Spleen (tissue), 13 donors: ENCODE measurements at places on chromosomes 12 and 14.

DNA sequence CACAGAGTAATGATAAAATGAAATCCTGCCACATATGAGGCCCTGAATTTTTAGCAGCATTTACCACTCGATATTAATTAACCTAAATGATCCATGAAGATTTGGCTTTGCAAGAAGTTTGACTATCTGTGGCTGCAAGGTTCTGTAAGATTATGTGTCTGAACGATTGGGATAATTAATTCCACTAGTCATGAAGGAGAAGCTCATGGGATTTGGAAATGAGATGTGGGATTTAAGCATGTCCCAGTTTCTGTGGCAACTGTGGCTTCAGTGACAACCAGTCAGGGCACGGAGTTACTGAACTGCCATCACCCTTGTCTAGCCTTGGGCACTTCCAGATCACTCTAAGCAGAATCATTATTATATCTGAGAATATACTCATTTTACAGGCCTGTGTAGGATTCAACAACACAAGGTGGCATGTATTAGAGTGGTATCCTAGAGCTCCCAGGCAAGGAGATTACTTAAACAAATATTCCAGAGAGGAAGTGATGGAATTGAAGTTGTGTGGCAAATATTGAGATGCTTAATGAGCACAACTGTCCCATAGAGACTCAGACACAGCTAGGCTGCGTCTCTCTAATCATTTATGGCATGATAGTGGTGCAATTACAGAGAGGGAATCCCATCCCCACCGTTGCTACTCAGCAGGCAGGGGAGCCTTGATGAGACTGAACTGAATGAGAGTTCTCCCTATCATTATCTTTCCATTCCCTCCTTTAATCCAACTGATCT is 205.0 kb upstream of the KRR1 start:
- no peak overlapping the region for H3K4me3 ChIP-seq
- no peaks in the 10 kb centered on the region for H3K27me3 ChIP-seq
- no peaks in the 10 kb centered on the region for H3K36me3 ChIP-seq

GRCh38 chr14:68361231-68361630 is 431.6 kb downstream of the ZFP36L1 start:
- peaks cover 7% of the 10 kb centered on the region for H3K4me1 ChIP-seq
- no peaks in the 10 kb centered on the region for H3K27me3 ChIP-seq
- no peaks in the 10 kb centered on the region for H3K36me3 ChIP-seq
- DNase-seq: no peak
- no peak overlapping the region for H3K4me3 ChIP-seq
- peak overlapping the region; percentile 72 for H3K27ac ChIP-seq

DNA sequence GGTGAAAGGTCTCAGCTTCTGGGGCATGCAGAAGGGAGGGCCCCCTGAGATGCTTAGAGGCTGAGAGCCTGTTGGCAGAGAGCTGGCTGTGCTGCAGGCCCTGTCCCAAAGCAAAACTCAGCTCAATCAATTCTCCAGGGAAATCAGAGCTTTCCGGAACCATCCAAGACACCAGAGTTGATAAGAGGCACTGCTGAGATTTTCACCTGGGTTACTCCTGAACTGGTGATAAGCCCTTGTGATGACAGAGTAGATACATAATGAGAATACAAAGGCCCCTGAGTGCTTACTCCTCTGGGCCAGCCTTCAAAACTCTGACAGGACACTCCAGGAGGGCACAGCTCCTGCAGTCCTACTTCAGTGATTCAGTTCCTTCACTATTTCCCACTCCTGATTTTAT is 63.9 kb downstream of the ARL6IP4 start:
- no peaks in the 10 kb centered on the region for H3K36me3 ChIP-seq
- DNase-seq: no peak
- H3K4me3 ChIP-seq: no peak overlapping the region
- peaks cover 9% of the 10 kb centered on the region for H3K4me1 ChIP-seq
- H3K27ac ChIP-seq: no peak overlapping the region

DNA sequence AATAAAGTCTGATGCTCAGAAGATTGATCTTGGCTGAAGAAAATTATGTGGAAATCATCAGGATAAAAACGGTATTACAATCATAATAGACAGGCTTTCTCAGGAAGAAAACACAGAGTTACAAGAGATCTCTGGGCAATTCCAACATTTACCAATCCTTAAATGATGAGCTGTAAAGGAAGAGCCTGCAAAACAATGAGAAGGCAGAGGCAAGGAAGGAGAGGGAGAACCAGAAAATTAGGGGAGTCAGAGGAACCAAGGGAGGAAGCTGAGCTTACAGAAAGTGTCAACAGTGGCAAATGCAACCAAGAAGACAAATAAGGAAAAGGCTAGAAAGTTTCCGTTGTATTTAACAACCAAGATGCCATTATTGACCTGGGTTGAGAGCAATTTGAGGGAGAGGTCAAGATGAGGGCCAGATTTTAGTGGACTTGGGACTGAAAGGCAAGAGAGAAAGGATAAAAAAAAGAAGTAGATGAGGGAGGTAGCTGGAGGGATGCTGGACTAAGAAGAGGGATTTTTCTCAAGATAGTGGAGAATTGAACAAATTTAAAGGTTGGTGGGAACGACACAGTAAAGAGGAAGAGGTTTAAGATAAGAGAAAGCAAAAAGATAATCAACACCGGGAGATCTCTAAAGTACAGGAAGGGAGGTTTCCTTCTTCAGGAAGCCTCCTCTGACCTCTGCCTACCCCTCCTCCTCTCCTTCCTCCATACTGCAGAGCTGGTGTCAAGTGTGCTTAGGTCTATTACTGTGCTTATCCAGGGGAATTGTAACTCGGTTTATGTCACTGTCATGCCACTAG is 116.9 kb downstream of the DUSP6 start:
- H3K27me3 ChIP-seq: no peaks in the 10 kb centered on the region
- DNase-seq: no peak
- peaks cover 20% of the 10 kb centered on the region for H3K4me1 ChIP-seq
- H3K36me3 ChIP-seq: no peaks in the 10 kb centered on the region
- no peak overlapping the region for H3K4me3 ChIP-seq
- H3K27ac ChIP-seq: peak overlapping the region; percentile 65

DNA sequence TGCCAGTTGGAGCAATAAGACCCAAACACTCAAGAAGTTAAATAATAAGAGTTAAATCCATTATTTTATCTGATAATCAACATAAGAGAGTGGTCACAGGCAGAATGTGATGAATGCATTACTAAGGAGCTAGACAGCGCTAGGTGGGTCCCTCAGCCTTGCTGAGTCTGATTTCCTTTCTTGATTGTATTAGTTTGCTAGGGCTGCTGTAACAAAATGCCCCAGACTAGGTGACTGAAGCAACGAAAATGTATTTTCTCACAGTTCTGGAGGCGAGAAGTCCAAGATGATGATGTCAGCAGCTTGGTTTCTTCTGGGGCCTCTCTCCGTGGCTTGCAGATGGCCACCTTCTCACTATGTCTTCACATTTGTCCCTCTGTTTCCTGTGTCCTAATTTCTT is 8.2 kb upstream of the CCDC177 start:
- no peak overlapping the region for H3K4me3 ChIP-seq
- no peak overlapping the region for H3K27ac ChIP-seq
- no peaks in the 10 kb centered on the region for H3K4me1 ChIP-seq
- no peaks in the 10 kb centered on the region for H3K36me3 ChIP-seq

- no peak overlapping the region for H3K27ac ChIP-seq
- no peak overlapping the region for H3K4me3 ChIP-seq
- H3K4me1 ChIP-seq: no peaks in the 10 kb centered on the region
- DNase-seq: no peak
- H3K36me3 ChIP-seq: no peaks in the 10 kb centered on the region
These were observed 34.3 kb upstream of the TC2N start for GRCh38 chr14:91901449-91902226.

DNA sequence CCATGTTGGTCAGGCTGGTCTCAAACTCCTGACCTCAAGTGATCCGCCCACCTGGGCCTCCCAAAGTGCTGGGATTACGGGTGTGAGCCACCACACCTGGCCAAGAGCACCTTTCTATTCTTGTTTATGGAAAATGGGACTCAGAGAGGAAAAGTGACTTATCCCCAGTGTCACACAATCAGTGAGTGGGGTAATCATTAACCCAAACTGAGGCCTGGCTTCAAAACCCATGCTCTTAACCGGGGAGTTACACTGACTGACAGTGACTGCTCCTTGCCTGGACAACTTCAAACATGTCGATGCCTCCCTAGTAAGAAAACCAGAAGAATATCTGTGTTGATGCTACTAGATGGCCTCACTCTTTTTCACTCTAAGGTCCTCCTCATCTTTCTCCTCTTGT is 7.3 kb downstream of the CLEC7A start:
- H3K36me3 ChIP-seq: no peaks in the 10 kb centered on the region
- H3K27me3 ChIP-seq: no peaks in the 10 kb centered on the region
- peak overlapping the region; percentile 82 for H3K27ac ChIP-seq
- no peak for DNase-seq
- H3K4me3 ChIP-seq: no peak overlapping the region

GRCh38 chr14:23047034-23047634 is 5.1 kb downstream of the PSMB11 start:
- H3K36me3 ChIP-seq: no peaks in the 10 kb centered on the region
- peak overlapping the region; percentile 66 for H3K27ac ChIP-seq
- H3K4me3 ChIP-seq: no peak overlapping the region

DNA sequence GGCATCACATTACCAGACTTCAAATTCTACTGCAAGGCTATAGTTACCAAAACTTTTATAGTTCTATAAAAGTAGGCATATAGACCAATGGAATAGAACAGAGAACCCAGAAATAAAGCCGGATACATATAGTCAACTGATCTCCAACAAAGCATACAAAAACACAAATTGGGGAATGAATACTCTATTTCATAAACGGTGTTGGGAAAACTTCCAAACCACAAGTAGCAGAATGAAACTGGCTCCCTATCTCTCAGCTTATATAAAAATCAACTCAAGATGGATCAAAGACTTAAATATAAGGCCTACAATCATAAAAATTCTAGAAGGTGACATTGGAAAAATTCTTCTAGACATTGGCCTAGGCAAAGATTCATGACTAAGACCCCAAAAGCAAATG is 187.9 kb upstream of the PLXNC1 start:
- H3K4me3 ChIP-seq: no peak overlapping the region
- no peak overlapping the region for H3K27ac ChIP-seq
- no peaks in the 10 kb centered on the region for H3K36me3 ChIP-seq
- no peak for DNase-seq
- no peaks in the 10 kb centered on the region for H3K27me3 ChIP-seq

DNA sequence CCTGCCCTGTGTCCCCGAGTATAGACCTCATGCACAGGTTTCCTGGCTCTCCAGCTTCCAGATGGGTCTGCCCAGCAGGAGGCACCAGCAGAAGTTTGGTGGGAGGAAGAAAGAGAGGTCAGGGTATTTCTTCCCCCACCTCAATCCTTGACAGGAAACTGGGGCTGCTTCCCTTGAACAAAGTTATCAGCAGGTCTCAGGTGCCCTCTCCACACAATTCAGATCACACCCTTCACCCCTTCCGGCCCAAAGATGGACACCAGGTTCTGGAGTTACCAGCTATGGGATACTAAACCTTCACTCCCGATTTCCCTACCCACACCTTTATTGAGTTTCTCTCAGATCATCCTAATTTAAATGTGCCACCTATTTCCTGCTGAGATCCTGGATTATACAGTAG is 1.2 kb downstream of the SART3 start:
- H3K36me3 ChIP-seq: peaks cover 14% of the 10 kb centered on the region
- H3K4me3 ChIP-seq: peak overlapping the region; percentile 87
- no peaks in the 10 kb centered on the region for H3K27me3 ChIP-seq
- H3K27ac ChIP-seq: no peak overlapping the region
- peaks cover 74% of the 10 kb centered on the region for H3K4me1 ChIP-seq

GRCh38 chr14:56154321-56154720 is 36.1 kb downstream of the PELI2 start:
- H3K36me3 ChIP-seq: no peaks in the 10 kb centered on the region
- no peak overlapping the region for H3K4me3 ChIP-seq
- no peak overlapping the region for H3K27ac ChIP-seq
- peaks cover 12% of the 10 kb centered on the region for H3K4me1 ChIP-seq
- H3K27me3 ChIP-seq: no peaks in the 10 kb centered on the region

DNA sequence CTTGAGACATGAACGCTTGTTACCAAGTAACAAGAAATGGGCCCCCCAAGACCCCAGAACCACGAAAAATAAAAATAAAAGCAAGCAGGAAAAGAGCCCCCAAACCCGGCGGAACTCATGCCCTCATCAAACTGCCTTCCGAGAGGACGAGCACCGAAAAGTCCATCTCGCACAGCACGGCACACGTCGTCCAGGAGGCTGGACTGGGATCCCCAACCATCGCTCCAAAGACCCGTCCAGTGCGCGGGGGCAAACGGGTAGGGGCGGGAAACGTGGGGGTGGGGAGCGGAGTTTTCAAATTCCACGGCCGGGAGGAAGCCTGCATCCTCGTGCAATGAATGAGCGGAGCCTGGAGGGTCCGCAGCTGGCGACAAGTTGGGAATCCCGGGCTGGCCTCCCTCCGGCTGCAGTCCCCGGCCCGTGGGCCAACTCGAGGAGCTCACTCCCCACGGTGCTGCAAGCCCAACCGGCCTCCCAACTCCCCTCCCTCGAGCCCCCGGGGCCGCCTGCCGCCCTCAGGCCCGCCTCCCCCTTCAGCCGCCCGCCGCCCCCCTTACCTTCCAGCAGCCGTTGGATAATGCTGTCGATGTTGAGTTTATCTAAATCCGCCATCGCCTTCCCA is 484 bp downstream of the PPP1CC start:
- peaks cover 65% of the 10 kb centered on the region for H3K4me1 ChIP-seq
- H3K4me3 ChIP-seq: peak overlapping the region; percentile 98
- H3K36me3 ChIP-seq: no peaks in the 10 kb centered on the region
- DNase-seq: no peak

DNA sequence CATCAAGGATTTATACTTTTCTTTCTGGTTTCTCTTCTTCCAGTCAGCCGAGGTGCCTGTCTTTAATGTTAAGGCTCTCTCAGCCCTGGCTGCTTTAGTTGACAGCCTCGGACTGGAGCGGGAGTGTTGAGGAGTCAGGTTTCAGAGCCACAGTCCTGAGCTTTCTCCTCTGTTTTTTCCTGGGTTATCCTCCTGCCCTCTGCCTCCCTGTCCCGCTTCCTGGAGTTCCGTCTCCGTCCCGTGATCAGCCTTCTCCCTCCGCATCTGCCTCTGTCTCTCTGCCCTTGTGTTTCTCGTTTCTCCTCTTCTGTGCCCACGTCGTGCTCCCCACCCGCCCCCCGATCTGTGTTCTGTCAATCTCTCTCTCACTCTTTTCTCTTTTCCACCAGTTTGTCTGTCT is 33.0 kb downstream of the IQSEC3 start:
- no peak overlapping the region for H3K4me3 ChIP-seq
- H3K27ac ChIP-seq: no peak overlapping the region
- no peaks in the 10 kb centered on the region for H3K4me1 ChIP-seq
- H3K36me3 ChIP-seq: no peaks in the 10 kb centered on the region
- no peak for DNase-seq
- peaks cover 4% of the 10 kb centered on the region for H3K27me3 ChIP-seq

GRCh38 chr12:129693731-129694130 is 210.1 kb downstream of the TMEM132D start:
- no peaks in the 10 kb centered on the region for H3K4me1 ChIP-seq
- H3K4me3 ChIP-seq: no peak overlapping the region
- no peaks in the 10 kb centered on the region for H3K36me3 ChIP-seq
- no peaks in the 10 kb centered on the region for H3K27me3 ChIP-seq
- no peak for DNase-seq

GRCh38 chr12:57755454-57756372 is 810 bp downstream of the MARCHF9 start:
- peaks cover 21% of the 10 kb centered on the region for H3K36me3 ChIP-seq
- no peaks in the 10 kb centered on the region for H3K27me3 ChIP-seq
- peak; percentile 91 for DNase-seq
- peak overlapping the region; percentile 58 for H3K4me3 ChIP-seq
- peaks cover 25% of the 10 kb centered on the region for H3K4me1 ChIP-seq
- H3K27ac ChIP-seq: peak overlapping the region; percentile 84
